Naive B cell (primary cell): ENCODE measurements at places on chromosomes 12 and 14. TPM values are rescaled to one million over a fixed set of nuclear protein-coding genes. Genes with fewer than 3 reads are reported as not detected.

CCT2 gene
- polyA plus RNA-seq = 163 TPM

DNA sequence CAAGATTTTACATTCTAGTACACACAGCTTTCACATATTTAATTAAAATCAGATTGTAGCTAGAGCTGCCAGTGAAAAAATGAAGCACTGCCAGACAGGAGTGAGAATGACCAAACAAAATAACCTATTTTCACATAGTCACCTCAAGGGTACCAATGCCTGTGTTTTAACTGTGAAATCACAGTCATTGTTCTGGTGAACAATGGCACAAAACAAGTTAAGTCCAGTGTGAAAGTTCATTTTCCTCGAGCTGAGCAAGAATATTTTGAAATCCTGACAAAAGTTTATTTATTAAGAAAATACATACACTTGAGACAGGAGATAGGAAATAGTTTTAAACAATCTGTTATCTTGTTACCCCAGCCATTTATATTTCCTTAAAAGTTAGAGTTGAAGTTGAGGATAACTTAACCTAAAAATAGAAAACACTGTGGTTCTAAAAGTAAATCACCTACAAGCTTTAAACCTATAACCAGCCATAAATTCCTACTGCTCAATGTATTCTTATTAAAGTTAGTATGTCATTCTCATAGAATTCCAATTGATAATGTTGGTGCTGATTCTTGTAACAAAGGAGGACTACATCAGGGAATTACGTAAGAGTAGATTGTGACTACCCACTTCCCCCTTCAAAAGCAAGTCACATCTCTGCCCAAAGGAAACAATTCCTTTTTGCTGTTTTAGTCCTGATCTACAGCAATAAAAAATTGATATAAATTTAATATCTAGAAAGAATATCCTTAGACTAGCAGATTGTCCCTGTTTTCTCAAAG, 15.9 kb downstream of the DENND5B start:
- no peak for DNase-seq
- peaks cover 53% of the 10 kb centered on the region for H3K4me1 ChIP-seq
- no peak overlapping the region for H3K4me3 ChIP-seq
- peaks cover 5% of the 10 kb centered on the region for H3K36me3 ChIP-seq
- H3K27me3 ChIP-seq = no peaks in the 10 kb centered on the region

DNA sequence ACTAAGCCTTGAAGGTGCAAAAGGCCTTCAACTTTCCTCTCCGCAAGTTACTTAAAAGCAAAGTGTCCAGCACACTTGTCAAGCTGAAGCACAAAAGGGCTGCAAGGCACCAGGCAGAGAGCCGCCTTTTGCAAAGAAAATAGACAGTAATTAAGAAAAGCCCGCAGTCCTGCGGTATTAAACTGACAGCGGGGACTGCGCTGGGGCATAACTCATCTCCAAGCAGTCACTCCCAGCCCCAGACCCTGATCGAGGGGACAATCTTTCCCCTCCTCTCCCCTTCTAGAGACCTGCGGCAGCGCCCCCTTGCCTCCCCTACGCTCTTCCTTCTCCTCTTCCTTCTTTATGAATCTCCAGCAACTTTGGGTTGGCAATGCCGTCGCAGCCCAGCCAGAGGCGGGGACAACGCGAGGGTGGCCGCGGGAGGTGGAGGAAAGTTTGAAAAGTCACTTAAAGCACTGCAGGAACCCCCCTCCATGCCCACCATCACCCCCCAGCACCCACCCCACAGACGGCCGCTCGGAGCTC, 200.9 kb upstream of the CAND1 start:
- no peak for DNase-seq
- H3K4me1 ChIP-seq = peaks cover 20% of the 10 kb centered on the region
- peak overlapping the region; percentile 76 for H3K4me3 ChIP-seq
- H3K27me3 ChIP-seq = peaks cover 69% of the 10 kb centered on the region
- no peaks in the 10 kb centered on the region for H3K36me3 ChIP-seq

DNA sequence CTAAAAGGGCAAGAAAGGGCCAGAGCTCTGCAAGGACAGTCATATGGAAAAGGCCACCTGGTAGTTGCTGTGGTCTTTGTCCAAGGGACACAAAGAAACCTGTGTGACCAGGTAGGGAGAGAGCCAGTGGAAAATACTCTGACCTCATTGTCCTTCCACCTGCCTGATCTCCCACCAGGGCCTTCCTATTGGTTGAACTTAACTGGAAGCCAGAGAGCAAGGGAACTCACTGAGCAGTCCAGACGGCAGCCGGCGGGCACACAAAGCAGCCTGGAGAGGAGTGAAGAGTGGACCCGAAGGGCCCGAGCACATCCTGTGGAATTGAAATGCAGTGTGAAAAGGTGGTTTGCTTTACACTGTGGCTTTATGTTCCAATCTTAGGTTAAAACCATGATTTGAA, 120.7 kb downstream of the SLC25A21 start:
- no peak for DNase-seq
- H3K27ac ChIP-seq = no peak overlapping the region
- no peaks in the 10 kb centered on the region for H3K36me3 ChIP-seq
- no peaks in the 10 kb centered on the region for H3K4me1 ChIP-seq

- no peaks in the 10 kb centered on the region for H3K36me3 ChIP-seq
- no peak overlapping the region for H3K27ac ChIP-seq
- no peaks in the 10 kb centered on the region for H3K27me3 ChIP-seq
Observed at GRCh38 chr14:87468531-87468930, 524.5 kb downstream of the GALC start.
